Iris pigment epithelial cell (primary cell): ENCODE measurements at places on chromosomes 6 and 20.

DNA sequence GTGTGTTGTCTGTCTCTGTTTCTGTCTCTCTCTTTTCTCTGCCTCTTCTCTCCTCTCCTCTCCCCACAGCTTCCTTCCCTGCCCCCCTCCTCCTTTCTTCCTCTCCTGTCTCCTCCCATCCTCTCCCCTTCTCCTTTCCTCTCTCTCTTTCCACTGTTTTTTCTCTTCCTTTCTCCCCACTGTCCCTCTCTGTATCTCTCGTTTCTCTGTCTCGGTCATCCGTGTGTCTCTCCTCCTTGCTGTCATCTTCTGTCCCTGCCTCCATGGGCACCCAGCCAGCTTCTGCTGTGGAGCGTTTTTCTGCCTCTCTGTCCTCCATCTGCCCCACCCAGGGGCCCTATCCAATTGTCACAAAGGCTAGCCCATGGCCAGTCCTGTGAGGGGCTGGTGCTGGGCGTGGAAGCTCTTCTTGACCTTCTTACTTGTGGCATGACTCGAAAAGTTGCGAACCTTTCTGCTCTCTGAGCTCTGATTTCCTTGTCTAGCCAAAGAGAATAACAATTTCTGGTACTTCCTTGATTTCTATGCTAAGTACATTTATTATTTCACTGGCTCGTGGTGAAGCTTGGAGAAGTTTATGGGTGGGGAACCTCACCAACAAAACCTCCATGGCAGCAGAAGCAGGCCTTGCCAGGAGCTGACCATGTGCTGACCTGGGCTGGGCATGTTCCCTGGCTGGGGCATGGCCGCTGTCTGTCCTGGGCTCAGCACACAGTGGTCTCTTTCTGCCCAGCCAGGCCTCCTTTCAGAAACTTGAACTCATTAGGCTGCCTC lies 69.3 kb downstream of the CEBPB start:
- DNase-seq = no peak

GRCh38 chr6:136550045-136550329 lies 235 bp downstream of the MAP7 start:
- DNase-seq = no peak

DNA sequence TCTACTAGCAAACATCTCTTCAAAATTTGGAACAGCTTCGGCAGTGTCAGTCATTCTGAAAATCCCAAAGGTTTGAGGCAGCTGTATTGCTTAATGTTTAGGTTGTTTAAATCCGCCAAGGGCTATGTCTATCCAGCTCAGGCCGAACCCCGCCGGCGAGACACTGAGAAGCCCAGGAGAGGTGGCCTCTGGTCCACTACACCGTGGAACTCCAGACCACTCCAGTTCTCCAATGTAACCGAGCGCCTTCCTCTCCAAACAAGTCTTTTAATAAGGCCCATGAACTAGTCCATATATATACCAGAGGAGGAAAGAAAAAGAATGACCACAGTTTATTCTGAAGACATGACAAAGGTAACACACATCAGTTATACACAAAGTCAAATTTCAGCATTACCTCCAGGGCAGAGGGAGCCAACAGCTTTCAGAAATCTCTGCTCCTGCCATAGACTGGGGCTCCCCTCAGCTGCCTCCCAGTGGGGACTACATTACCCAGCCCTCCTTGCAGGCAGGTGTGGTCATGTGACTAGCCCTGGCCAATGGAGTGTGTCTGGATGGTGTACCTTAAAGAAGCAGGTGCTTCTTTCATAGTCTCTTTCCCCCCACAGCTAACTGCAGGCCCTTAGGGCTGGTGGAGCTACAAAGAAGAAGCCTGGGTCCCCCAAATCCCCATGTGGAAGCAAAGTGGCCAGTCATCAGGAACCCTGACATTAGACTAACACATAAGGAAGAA lies at the start of gene RAMACL:
Gene RAMACL, minus strand, starts transcription at position 255 of the 733 bp plus-strand sequence. Its CDS starts 201 bp downstream, at position 54.
- no peak for DNase-seq

GRCh38 chr6:79455446-79455845 lies 81.8 kb downstream of the LCA5 start:
- DNase-seq = no peak

- no peak for DNase-seq
Measured at GRCh38 chr6:166473886-166474571, 91.3 kb upstream of the MPC1 start.

DNA sequence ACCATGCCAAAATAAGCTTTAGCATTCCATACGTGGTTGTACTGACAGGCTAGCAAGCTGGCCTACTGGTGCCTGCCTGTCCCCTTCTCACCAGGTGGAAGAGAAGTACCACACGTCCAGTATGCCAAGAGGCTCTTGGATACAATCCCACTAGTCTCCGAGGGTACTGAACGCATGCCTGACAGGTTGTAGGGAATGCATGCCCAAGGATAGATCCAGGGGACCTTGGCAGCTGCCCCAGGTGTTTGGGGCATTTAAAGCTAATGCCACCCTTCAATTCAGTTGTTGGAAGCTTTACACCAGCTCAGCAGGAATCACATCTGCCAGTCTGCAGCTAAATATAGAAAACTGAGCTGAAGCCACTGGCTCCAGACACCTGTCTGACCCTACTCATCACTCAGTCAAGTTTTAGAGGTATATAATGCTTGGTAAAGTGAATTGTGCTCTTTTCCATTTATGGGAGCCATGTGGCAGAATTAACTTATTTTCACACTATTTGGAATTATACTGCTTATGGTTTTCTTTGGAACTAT lies 4.9 kb downstream of the TUBB2B start:
- DNase-seq = no peak

GRCh38 chr6:10749734-10750133 lies 2.1 kb downstream of the TMEM14B start:
- DNase-seq = no peak

GRCh38 chr6:43052842-43053544 lies 658 bp downstream of the CUL7 start:
- DNase-seq = peak; percentile 44

DNA sequence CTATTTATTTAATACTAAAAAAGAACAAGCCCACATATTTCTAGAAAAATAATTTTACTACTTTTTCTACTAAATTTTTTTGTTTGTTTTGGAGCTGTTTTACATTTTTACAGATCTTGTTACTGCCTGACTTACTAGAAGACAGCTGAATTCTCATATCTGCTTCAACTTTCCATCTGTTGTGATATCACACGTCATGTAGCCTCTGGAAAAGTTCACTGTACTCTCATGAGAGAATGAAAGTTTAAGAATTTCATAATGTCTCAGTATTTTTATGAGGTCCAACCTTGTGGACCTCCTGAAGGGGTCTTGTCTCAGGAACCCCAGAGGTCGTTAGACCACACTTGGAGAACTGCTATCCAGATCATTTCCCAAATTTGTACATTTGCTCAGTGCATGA lies 81.7 kb upstream of the MTHFD1L start:
- DNase-seq = no peak

DNA sequence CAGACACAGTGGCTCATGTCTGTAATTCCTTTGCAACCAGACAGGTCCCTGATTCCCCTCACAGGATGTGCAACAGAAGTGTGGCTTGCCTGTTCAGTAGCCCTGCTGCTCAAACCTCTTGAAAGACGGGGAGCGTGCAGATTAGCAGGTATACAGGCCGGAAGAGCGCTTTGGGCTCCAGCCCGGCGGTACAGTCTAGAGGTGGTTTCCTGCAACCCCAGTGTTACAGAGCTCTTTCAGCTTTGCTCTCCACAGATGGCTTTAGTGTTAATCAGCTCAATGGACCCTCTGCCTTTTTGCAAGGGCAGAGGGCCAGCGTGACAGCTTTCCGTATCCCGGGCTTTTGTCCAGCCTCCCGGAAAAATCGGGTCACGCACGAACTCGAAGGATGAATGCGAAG lies 67.2 kb upstream of the TNFRSF21 start:
- DNase-seq = no peak

DNA sequence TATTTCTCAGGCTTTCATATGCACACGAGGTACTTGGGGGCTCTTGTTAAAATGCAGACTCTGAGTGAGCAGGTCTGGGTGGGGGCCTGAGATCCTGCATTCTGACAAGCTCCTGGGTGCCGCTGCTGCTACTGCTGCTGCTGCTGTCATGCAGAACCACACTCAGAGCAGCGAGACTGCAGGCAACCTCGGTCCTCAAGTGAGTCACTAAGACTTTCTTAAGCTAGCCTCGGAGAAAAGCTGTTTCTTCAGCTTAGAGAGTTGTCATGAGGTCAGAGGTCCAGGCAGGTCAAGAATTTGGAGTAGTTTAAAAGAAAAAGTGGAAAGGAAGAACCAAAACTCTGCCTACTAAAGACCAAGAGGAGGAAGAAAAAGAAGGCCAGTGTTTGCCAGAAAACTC lies 92.9 kb downstream of the SPTLC3 start:
- DNase-seq = peak; percentile 50

DNA sequence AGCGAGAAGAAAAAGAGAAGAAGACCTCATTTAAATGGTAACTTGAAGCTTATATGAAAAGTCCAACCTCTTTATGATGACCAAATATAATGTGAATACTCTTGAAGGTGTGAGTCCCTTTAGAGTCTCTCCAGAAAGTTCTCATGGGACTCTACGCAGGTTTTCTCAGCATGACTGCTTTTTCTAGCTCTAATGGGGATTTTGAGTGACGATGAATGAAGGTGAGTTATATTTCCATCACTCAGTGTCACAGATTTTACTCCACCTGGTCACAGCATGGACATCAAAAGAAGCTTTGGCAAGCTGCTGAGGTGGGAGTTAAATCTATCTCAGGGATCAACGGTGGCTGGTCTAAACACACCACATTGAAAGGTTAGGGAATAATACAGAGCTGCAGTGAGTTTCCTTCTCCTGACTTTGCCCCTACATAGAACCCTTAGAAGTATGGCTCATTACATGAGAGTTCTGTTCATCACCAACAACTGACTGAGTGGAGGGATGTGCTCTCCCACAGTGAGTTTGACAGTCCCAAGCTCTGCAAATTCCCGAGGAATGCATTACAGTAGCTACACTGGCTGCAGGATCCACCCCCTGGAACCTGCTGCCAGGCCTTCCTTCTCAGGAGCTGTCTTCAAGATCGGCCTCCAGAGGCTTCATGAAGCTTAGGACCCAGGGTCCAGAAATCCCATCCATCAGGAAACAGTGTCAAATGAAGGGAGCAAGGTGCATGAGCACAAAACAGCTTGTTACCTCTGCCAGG lies 126.8 kb downstream of the FOXC1 start:
- DNase-seq = no peak

DNA sequence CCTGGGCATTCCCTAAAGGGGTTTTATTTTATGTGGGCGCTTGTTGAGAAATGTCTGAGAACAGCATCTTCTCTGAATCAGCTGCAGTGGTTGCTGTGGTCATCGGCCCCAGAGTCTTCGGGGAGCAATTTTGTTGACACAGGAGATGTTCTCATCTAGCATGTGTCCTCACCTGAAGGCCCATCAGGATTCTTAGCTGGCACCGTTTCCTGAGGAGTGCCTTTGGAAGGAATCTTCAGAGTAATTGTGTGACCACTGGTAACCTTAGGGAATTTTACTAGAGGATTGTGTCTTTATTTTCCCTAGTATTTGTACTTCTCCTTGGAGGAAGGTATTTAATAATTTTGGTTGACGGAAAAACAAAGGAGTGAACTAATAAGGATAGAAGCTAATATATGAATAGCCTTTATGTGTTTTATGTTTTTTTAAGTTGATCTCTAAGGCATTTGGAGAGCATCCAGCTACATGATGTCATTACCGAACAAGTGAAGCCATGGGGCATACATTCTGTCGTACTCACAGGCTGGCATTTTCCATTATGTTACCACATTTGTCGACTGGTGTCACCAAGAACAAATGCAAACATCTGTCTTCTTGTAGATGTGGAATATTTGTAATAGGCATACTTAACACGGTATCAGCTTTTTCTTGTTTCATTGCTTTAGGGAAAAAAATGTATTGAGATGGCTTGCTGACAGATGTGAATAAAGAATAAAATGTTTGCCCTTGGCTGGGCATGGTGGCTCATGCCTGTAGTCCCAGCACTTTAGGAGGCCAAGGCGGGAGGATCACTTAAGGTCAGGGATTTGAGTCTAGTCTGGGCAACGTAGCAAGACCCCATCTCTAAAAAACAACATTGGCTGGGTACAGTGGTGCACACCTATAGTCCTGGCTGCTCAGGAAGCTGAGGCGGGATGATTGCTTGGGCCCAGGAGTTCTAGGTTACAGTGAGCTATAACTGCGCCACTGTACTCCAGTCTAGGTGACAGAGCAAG lies 41.9 kb downstream of the TULP4 start:
- DNase-seq = peak; percentile 59

GRCh38 chr6:11973238-11973637 lies 38.9 kb upstream of the HIVEP1 start:
- no peak for DNase-seq

DNA sequence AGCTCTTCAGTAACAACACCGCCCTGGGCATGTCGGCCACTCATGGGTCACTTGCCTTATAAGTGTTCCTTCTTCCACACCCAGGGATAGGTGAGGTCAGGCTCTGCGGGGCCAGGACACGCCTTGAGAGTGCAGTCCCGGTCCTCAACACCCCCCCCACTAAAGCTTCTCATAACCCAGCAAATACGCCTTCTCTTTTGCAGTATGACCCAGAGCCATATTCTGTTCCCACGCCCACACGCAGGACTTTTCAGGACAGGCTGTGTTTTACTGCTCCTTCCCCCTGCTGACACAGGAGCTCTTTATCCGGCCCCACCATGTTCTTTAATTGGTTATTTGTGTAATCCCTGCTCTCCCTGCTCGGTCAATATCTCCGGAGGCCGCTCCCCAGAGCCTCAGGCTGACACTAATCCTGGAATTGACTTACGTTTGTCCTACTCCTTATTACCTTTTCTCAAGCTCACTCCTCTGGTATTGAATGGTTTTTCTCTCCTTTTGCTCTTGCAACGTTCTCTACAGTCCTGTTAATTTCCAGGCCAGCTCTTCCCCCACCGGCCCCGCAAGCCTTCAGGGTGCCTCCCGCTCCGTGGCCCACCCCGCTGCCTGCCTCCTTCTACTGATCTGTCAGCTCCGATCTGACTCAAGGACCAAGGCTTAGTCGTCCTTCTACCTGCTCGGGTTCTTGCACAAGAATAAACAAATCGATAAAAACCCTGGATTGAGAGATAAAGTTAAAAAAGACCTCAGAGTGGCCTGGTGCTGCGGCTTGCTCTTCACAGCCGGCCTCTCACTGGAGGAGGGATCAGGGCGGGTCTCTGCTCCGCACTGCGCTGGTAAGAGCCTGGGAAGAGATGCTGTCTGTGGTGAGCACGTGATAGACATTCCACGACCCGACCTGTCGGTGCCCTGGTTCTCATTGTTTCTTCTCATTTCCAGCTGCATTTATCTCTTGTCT lies 357.5 kb downstream of the ZFAND3 start:
- DNase-seq = peak; percentile 59

DNA sequence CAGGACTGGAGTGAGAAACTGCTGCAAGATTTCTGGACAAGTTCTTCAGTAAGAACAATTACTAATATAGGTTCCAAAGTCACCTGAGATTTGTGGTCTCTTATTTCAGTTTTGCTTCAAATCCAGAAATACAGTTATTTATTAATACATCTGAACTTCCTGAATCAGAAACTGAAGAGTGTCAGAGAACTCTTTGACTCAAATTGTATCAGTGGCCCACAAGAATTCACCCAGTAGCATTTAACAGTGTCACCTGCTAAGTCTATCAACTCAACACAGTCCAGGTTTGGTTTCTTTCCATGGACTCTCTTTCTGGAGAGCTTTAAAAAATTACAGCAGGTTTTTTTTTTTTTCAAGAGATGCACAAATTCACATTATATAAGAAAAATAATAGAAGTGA lies 18.8 kb upstream of the NHSL1 start:
- DNase-seq = no peak

- DNase-seq = no peak
Measured at GRCh38 chr6:139257821-139258398, 33.9 kb downstream of the TXLNB start.
